ENCODE measurements at places on chromosomes 2 and 18. TPM values are rescaled to one million over a fixed set of nuclear protein-coding genes. Genes with fewer than 3 reads are reported as not detected.

GRCh38 chr2:20611077-20611843 is 39.6 kb downstream of the HS1BP3 start:
- peak; percentile 58 for DNase-seq

REG3G gene
- total RNA-seq, result not detected

DNA sequence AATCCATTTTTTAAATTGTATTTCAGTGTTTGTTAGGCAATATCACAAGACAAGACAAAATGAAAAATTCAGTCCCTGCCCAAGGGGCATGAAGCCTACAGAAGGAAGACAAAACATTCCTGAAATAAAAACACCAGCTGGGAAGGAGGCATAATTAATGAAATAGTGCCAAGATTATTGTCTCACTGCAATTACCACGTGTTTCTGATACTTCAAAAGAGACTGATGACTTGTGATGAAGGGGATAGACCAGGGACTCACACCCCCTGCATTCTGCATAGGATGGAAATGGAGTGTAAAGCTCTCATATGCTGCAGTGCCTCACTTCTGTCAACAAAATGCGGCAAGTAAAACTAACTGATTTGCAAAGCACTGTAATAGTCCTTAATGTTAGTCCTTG is 178.1 kb downstream of the BARD1 start:
- no peak for DNase-seq

DNA sequence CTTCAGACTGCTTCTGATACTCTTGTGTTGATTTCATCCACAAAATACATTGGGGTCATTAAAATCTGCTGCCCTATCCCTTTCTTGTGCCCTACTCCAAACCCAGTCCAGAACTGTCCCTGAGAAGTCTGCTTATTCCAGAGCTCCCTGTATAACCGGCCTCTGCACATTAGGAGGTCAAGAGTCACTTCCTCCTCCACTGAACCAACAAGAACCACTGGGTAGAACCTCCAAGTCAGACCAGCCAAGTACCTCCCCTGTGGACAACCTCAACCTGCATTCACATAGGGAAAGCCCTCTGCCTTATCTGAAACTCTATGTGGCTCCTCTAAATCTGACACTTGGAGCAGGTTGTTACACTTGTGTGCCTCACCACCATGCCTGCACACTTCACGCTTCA is 22.1 kb downstream of the KDSR start:
- no peak for DNase-seq

DNA sequence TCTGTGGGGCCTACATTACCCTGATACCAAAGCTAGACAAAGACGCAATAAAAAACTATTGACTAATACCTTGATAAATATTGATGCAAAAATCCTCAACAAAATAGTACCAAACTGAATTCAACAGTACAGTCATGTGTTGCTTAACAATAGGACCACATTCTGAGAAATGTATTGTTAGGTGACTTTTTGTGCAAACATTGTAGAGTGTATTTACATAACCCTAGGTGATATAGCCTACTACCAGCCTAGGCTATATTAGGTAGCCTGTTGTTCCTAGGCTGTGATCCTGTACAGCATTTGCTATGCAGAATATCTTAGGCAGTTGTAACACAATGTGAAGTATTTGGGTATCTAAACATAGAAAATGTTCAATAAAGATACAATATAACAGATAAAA is 36.7 kb downstream of the CCDC138 start:
- no peak for DNase-seq
